ENCODE measurements at places on chromosomes 1 and 21. TPM values are rescaled to one million over a fixed set of nuclear protein-coding genes. Genes with fewer than 3 reads are reported as not detected.

DNA sequence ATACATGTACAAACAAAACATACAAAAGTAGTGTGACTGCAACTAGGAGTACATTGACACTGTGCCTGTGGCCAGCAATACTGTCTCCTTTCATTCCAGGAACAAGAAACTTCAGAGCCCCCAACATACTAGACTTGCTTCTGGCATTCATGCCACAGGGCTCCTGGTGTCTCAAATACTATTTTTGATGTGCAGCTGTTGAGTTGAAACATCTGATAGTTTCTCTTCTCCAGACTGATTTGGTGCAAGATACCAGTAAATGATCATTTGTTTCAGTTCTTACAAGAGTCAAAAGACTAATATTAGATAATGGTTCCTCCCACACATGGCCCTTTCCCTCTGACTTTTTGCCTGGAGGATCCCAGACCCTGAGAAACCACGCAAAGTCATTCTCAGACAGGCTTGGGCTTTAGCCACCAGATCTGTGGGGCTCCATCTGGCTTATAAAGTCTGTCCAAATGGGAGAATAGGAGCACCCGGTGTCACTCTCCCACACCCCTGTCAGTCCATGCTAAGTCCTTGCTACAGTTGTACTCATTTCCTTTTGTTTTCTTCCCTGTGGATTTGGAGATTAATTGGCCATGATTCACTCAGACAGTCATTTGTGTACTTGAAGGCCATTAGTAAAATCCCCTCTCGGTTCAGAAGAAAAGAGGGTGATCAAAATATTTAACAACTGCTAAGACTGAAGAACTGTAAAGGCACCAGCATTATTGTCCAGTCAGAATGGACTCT, 163.5 kb upstream of the RUNX1 start:
- no peak for DNase-seq

CYP4A11 gene
- total RNA-seq: not detected

- no peak for DNase-seq
These were observed 145.7 kb downstream of the DHRS3 start for GRCh38 chr1:12472156-12472797.

GRCh38 chr1:89539128-89539527, 14.5 kb downstream of the LRRC8B start:
- DNase-seq: no peak

- DNase-seq: no peak
These were observed 29.4 kb downstream of the FRRS1 start for GRCh38 chr1:99737016-99737415.

GRCh38 chr1:155174324-155175280, 953 bp downstream of the TRIM46 start:
- peak; percentile 77 for DNase-seq

DNA sequence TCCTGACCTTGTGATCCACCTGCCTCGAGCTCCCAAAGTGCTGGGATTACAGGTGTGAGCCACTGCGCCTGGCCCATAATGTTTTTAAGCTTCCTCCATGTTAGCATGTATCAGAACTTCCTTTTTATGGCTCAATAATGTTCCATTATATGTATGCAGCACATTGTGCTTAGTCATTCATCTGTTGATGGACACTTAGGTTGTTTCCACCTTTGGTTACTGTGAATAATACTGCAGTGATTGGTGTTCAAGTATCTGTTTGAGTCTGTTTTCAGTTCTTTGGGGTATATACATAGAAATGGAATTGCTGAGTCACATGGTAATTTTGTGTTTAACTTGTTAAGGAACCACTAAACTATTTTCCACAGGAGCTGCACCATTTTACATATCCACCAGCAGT, 17.7 kb downstream of the CMPK1 start:
- DNase-seq: no peak

PDZK1IP1 gene
- 57.6 TPM for total RNA-seq

ADAMTS4 gene
- total RNA-seq: 2.1 TPM

GRCh38 chr21:32719085-32719484, 8.7 kb downstream of the SYNJ1 start:
- no peak for DNase-seq

- no peak for DNase-seq
These were observed 416.9 kb upstream of the USP24 start for GRCh38 chr1:55632058-55632457.

PLA2G2D gene
- not detected for total RNA-seq

USH2A gene
- total RNA-seq: not detected

- no peak for DNase-seq
These were observed 44.0 kb downstream of the PTAFR start for GRCh38 chr1:28132171-28133167.

DNA sequence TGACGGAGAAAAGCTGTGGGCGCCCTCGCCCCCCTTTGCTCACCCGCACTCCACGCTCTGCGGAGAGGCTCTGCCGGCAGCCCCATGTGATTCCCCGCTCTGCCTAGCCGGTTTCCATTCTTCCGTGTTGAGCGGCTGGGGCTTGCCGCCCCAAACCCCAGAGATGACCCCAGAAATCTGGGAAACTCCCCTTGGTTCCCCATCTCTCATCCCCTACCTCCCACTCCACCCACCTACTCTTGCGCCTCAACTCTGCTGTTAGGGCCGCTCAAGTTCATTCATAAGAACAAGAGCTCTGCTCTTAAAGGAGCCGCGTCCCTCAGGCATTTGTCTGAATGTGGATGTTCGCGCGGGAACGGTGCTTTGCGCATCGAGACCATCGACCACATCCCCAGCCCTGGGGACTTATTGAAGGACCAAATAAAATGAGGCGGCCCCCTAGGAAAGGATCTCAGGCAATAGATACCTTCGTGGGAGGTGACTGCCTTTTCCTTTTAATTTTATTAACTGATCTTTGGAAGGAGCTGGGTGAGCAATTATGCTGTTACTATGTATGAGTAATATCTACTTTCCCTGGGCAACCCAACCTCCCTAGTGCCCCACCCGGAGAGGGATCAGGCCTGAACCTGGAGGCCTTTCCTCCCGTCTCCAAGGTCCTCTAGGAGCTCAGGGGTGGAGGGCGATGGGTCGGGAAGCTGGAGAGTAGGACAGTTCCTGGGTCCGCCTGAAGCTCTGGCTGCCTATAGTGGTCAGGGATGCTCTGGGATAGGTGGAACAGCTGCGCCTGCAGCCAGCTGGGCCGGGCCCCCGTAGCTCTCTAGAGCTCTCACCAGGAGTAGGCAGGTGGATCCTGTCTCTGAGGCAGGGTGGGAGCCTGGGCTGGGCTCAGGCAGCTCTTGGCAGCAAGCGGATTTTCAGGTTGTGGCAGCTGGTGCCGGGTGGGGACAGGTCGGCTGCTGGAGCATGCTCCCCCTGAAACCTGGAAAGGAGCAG, 898 bp downstream of the MFSD2A start:
- DNase-seq: no peak

GRCh38 chr1:205661429-205662134, 18.7 kb downstream of the SLC45A3 start:
- DNase-seq: peak; percentile 60

DNA sequence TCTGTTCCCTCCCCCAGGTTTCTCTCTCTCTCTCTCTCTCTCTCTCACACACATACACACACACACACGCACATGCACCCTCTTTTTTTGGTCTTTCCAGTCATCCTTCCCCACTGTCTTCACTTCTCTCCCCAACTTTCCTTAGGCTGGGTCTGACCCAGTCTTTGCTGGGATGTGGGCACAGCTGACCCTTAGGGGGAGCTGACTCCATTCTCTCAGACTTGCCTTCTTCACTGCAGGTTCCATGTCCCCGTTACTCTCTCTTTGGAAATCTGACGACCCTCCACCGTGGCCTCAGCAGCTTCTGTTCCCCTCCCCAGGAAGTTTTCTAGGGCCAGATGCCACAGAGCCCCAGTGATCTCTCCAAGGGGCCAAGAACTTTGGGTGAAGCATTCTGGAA, 2.1 kb downstream of the DISP3 start:
- DNase-seq: no peak

DNA sequence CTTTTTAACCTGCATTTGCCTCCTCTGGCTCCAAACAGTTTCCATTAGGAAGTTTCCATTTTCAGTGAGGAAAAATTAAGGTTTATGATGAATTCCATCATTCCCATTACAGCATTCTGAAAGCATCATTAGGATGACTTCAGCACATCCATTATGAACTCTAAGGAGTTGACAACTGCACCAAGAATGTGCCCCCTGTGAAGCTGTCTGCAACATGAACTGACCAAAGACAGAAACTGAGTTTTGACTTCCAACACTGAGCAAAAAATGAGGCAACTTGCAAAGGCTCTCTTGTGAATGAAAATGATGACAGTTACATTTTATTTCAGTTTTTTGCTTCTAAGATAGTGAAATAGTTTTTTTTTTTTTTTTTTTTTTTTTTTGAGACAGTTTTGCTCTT, 18.3 kb upstream of the KCNE1 start:
- DNase-seq: no peak

All from upper lobe of left lung (tissue), 6 donors.